ENCODE measurements at places on chromosomes 7 and 10. TPM values are rescaled to one million over a fixed set of nuclear protein-coding genes. Genes with fewer than 3 reads are reported as not detected.

- H3K36me3 ChIP-seq, result no peaks in the 10 kb centered on the region
- H3K4me3 ChIP-seq, result no peak overlapping the region
- no peak overlapping the region for H3K27ac ChIP-seq
- H3K4me1 ChIP-seq, result peaks cover 2% of the 10 kb centered on the region
- peaks cover 13% of the 10 kb centered on the region for H3K27me3 ChIP-seq
Observed at GRCh38 chr10:84308481-84309304, 19.7 kb upstream of the CCSER2 start.

- H3K4me3 ChIP-seq, result no peak overlapping the region
- H3K27me3 ChIP-seq, result peaks cover 7% of the 10 kb centered on the region
- no peaks in the 10 kb centered on the region for H3K36me3 ChIP-seq
- no peaks in the 10 kb centered on the region for H3K4me1 ChIP-seq
- DNase-seq, result peak; percentile 64
Observed at GRCh38 chr7:19051767-19052375, 65.6 kb downstream of the TWIST1 start.

DNA sequence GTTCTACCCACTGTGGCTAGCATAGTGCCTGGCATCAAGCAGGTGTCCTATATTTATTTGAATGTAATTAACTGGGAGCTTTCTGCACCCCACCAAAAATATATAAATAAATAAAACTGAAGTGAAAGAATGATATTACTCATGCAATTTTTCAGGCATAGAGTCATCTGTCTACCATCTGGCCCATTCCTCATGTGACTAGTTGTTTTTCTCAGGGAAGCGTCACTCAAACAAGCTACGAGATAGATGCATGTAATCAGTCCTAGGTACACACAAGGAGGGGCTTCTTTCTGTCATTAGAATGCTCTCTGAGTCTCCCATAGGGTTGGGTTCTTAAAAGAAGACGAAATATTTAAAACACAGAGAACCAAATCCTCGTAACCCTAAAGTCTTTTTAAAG is 255.5 kb upstream of the KMT2E start:
- no peaks in the 10 kb centered on the region for H3K4me1 ChIP-seq
- no peaks in the 10 kb centered on the region for H3K36me3 ChIP-seq
- H3K27me3 ChIP-seq, result peaks cover 37% of the 10 kb centered on the region
- H3K4me3 ChIP-seq, result no peak overlapping the region
- H3K27ac ChIP-seq, result no peak overlapping the region

Gene RET
- not detected for total RNA-seq

Data from Calu3 (cell line).